ENCODE measurements at places on chromosomes 1 and 21.

DNA sequence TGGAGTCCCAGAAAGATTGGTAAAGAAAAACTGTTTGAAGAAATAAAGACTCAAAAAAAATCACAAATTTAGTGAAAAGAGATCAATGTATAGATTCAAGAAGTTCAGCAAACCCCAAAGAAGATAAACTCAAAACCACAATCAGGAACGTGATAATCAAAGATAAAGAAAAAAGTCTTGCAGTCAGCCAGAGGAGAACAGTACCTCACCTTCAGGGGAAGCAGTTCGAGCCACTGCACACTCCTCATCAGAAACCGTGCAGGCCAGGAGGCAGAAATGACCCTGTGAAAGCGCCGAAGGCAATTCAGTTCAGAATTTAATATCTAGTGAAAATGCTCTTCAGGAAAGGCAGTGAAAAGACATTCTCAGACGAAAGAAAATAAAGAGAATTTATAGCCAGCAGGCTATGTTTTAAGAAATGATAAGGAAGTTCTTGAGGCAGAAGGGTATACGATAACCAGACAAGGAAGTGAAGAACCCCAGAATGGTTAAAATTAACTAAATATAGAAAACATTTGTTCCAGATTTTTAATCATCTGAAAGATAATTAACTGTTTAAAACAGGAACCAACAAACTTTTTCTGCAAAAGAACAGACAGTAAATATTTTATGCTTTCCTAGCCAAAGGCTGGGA, 13.5 kb upstream of the SUMO3 start:
- DNase-seq, result no peak

GRCh38 chr21:39221282-39221996, 38.2 kb upstream of the PSMG1 start:
- DNase-seq, result no peak

DNA sequence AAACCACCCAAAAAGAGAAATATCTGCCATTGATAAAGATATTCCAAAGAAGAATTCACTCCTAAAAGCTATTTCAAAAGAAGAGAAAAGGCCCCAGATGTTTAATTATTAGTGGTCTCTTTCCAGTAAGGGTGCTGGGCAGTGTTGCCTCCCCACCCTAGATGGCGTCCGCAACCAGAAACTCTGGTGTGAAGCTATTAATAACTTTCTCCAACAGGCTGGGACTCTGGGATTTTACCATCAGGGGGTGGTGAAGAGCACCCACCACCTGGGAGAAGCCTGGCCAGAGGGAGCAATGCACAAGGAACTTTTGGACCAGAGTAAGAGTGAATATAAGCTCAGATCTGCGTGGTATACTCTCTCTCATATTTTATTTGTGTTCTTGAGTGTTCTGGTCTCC, 115.4 kb upstream of the TIAM1 start:
- no peak for DNase-seq

DNA sequence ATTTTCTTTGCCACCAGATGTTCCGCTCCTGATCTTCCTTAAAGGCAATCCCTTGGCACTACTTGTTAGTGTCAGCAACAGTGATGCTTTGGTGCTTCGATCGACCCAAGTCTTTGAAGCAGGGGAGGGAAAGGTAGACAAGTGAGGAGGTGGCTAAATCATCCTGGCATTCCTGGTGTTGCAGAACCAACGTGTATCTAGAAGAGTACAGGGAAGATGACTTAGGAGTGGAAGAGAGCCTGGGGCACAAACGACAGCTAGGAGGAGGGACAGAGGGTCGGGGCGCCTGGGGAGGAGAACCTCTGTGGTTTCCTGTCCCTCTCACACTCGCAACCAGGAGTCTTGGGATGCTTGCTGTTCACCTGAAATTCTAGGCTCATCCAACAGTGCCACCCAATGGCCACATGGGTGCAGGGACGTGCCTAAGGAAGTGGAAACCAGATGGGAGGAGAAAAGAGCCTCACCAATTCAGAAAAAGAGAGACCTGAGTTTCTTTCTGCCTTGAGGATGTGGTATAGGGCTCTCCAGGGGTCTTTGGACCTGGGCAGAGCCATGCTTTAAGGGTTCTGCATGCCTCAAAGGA, 9.5 kb upstream of the KCNA2 start:
- DNase-seq, result peak; percentile 39

DNA sequence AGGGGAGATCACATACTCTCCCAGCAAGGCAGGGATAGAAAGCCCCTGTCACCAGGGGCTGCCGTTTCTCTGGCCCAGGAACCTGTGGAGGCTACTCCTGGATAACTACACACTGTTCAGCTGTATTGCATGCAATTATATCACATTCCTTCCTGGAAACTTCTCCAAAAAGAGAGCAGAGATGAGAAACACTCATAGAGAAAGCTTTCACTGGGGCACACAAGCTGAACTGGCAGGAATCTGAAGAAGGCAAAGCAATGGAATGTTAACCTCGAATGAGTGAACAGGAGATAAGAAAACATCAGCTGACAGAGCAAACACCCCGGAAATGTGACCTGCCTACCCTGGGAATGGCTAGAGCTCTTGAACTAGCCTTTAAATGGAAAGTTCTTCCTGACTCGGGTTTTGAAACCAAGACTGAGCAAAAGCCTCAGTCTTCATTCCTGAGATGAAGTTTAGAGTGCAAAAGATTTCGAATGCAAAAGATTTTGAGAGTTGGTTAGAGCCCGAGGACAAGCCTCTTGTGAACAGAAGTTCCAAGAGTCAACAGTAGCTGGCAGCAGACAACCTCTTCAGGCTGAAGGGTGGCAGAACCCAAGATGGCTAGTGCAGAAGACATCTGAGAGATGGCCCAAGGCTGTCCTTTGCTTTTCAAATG, 32.3 kb downstream of the CCN1 start:
- DNase-seq, result no peak

GRCh38 chr1:168801032-168801745, 72.2 kb upstream of the DPT start:
- no peak for DNase-seq

- no peak for DNase-seq
These were observed 79.8 kb upstream of the IFFO2 start for GRCh38 chr1:19036041-19036812.

- no peak for DNase-seq
These were observed 6.9 kb downstream of the EPS15 start for GRCh38 chr1:51512120-51512519.

DNA sequence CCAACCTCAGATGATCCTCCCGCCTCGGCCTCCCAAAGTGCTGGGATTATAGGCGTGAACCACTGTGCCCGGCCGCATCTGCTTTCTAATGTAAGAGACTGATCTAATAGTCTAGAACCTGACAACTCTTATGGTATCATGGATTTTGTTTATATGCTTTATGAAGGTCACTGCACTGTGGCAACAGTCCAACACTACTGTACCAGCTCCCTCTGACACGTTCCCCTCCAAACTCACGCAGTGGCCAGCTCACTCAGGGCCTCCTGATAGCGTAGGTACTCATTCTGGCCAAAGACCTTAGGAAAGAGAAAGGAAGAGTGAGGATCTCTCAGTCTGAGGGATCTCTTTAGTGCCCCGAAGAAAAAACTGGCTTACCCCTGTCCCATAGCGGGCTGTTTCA, 6.0 kb upstream of the CFAP141 start:
- DNase-seq, result no peak

DNA sequence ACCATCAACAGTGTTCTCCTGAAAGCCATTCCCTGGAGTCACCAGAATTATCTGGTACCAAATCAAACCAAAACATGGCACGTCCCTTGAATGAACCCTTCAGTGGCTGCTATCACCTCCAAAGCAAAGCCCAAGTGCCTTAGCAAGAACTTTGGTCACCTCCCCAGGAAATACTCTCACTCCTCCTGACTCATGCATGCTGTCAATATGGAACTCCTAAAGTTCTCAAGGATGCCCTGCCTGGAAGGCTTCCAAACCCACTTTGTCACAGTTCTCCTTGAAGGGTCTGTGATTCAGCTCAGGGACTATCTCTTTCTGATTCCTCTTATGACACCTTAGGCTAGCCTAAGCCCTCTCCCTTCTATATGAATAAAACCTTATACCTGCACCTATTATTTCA, 146.1 kb upstream of the RUNX1 start:
- DNase-seq, result no peak

DNA sequence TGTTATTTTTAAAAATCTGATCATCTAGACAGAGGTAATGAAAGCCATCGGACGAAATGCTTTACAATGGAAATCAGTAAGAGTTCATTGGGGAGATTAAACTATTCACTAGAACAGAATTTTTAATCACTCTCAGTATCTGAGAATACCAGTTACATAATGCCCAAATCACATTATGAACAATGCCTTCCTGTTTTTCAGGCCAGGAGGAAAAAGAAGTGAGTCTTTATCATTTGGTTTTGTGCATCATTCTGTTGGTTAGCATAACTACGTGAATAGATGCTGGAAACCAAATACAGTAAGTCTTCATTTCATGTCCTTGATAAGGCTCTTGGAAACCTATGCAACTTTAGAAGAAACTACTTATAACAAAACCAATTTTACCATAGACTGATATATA, 18.0 kb upstream of the ASB17 start:
- DNase-seq, result no peak

DNA sequence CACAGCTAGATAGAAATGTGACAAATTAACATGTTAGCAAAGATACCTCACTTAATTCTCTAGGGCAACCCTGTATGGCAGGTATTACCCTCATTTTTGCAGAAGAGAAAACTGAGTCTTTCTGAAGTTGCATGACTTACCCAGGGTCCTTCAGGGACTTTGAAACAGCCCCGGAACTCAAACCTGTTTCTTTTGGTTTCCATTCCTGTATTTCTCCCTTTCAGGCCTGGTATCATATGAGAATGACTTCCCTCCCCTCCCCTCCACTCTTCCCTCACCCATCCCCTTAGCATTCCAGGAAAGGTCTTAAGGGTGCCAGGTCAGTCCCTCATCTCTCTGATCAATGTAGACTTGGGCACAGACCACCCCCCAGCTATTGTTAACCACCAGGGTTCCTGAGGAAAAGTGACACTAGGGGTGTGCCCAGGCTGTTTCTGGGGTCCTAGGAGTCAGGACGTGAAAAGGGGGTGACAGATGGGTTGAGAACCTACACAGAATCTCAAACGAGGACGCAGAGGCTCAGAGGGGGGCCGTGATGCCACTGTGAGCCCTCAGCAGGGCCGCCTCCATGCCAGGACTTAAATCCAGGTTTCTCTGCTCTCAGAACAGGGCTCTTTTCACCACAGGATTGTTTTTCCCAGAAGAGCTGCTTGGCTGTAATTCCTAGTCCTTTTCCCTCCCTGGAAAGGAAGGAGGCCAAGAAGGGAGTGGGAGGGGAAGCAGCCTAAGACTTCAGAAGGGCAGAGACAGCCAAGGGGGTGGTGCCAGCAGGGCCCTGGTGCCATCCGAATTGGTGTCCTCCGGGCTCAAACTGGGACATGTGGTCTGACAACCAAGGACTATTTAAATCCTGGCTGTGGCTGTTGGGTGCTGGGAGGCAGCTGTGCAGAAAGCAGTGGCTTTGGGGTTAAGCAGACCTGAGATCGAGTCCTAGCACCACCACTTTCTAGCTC, 2.1 kb upstream of the WASF2 start:
- DNase-seq, result no peak

- DNase-seq, result no peak
These were observed 16.0 kb downstream of the VANGL2 start for GRCh38 chr1:160416369-160416768.

GRCh38 chr1:183285746-183286145, 99.7 kb downstream of the LAMC2 start:
- DNase-seq, result no peak

DNA sequence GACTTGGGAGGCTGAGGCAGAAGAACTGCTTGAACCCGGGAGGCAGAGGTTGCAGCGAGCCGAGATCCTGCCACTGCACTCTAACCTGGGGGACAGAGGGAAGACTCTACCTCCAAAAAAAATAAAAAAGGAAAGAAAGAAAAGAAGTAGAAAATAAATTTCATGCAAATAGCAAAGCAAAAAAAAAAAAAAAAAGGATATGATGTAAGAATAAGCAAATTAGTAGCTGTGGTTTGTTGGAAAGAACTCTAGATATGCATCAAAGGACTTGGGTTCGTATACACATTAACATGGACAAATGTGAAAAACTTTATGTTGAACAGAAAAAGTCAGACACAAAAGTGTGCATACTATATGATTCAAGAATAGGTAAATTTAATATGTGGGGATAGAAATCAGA, 11.9 kb downstream of the WASF2 start:
- no peak for DNase-seq

DNA sequence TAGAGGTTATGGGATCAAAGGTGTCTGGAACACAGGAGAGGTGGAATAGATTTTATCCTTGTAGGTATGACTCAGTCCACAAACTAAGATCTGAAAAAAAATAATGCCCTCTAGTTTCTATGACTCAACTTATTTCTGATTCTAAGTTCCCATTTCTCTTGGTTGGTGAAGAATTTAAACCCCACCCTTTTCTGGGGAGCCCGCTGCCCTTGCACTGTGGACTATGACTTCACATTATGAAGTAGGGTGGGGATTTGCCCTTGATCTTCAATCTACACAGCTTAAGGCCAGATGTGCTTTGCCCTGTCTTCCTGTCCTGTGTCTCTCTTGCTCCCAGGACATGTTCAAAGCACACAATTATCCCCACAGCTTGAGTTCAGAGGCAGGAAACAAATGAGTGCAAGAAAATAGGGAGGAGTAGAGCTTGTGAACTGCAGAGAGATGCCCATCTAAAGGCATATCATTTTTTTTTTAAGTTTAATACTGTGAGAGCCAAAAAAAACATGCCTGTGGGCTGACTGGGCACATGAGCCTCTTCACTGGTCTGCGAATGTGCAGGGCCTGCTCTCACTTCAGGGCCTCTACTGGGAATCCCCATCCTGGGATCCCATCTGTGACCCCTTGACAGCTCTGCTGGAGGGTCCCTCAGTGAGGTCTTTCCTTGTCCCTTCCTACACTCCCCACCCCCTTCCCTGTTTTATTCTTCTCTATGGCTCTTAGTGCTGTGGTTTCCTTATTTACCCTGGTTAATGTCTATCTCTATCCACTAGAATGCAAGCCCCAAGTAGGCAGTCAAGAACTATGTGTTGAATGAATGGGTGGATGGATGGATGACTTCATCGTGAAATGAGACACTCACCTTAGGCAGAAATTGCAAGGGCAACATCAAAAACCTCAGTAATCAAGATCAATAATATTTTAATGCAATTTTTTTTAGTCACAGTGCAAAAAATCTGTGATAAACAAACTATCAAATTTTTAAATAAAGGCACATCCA, 61.5 kb downstream of the CD58 start:
- no peak for DNase-seq

GRCh38 chr1:89732643-89733222, 88.1 kb upstream of the LRRC8D start:
- no peak for DNase-seq

- DNase-seq, result no peak
These were observed 28.4 kb downstream of the BCL9 start for GRCh38 chr1:147569587-147570241.

- DNase-seq, result peak; percentile 85
These were observed 1.9 kb upstream of the SMG7 start for GRCh38 chr1:183470147-183470960.

DNA sequence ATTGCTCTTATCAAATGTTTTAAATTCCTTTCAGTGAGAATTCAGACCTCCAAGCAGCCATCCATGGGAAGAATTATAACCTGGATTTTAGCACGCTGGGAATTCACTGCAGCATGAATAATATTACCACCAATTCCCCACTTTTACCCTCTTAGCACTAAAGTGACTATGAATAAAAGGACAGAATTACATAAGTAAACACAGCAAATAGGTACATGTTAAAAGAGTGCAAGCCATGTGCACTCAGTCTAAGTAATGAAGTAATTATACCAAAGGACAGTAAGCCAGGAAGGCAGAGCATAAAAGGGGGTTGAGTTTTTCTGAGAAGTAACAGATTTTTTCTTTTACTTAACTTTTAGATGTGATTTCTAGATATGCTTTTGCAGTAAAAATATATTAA, 176.3 kb downstream of the DENND1B start:
- DNase-seq, result no peak

- DNase-seq, result no peak
These were observed 404.0 kb upstream of the VAMP3 start for GRCh38 chr1:7366955-7367665.

All from activated CD4-positive, alpha-beta T cell treated with anti-CD3 and anti-CD28 coated beads for 24 hours (primary cell).